ENCODE measurements at places on chromosomes 5 and 9.

DNA sequence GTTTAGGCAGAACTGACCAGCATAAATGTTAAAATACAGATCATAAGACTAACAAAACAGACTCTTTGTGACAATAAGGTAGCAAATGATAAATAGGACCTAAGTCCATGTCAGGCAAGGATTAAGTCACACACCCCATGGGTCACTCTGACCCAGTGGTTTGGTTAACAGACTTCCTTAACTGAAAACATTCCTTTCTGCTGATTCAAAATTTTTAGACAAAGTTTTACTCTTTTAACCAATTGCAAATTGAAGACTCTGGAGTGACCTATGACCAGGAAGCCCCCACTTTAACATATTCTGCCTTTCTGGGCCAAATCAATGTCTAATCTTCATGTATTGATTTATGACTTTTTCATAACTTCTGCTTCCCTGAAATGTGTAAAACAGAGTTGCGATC lies 4.9 kb upstream of the NXNL2 start:
- DNase-seq: no peak

DNA sequence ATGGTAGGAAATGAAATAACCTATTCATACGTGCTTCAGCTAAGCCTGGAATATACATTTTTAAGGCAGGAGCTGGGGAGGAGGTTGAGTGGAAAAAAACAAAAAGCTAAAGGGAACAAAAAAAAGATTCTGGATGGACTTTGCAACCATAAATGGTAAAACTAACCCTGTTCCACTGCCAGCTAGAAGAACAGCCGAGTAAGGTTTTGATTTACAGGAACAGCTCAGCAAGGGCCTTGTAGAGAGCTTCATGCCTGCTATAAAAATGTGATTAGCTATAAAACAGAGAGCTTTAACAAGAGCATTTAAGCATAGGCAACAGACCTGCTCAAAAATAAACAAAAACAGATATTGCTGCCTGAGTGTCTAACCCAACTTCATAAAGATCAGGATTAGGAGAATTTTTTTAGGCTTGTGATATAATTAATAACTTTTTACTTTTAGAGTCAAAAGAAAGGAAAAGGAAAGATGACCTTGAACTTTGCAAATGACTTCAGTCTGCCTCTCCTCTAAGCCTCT lies 194.8 kb downstream of the FBXL7 start:
- DNase-seq: no peak

DNA sequence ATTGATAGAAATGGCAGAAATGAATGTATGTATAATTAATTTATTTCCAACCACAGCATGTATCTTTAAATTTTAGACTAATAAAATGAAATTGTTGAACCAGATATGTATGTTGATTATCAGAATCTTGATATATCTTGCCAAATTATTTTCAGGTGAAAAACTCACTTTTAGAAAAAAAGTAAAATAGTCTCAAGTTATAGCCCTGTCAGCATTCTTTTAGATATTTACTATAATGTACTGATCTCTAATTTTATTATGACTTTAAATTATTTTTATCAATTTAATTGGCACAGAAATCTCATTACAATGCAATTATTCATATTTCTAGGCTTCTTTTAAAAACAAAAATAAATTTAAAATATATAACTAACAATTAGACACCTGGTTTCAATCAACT lies 1990.4 kb upstream of the CDH6 start:
- no peak for DNase-seq

DNA sequence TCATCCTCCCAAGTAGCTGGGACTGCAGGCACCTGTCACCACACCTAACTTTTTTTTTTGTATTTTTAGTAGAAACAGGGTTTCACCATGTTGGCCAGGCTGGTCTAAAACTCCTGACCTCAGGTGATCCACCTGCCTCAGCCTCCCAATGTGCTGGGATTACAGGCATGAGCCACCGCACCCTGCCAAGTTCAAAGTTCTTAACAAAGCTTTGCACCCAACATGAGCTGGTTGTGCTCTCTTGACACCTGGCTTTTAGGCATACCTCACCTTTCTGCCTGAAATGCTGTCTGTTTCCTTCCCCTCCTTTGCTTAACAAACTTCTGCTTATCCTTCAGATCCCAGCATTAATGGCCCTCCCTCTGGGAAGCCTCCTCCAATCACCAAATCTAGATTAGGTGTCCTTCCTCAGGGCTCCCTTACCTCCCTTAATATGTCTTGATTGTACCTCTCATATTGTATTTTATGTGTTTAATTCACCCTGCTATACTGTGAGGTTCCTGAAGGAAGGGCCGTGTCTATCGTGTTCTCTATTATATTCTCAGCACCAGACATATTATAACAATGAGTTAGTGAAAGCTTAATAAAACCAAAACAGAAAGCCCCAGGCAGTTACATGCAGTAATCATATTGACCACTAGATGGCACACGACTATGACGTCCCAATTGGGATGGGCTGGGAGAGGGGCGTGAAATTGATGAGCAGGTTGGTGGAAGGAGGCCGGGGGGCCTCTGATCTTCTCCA lies 62.9 kb upstream of the PPARGC1B start:
- DNase-seq: no peak

- no peak for DNase-seq
Measured at GRCh38 chr5:127335381-127335780, 44.8 kb downstream of the MEGF10 start.

- DNase-seq: no peak
Measured at GRCh38 chr9:78781681-78782080, 484.8 kb downstream of the PSAT1 start.

GRCh38 chr5:72539726-72540125 lies 32.5 kb upstream of the ZNF366 start:
- no peak for DNase-seq

- DNase-seq: no peak
Measured at GRCh38 chr5:32960340-32961058, 249.4 kb downstream of the NPR3 start.

Measured in activated CD4-positive, alpha-beta memory T cell treated with anti-CD3 and anti-CD28 coated beads, Interleukin-2, amount 10 ng/mL, durations not matched to agents 7 days and 5 days (primary cell).